ENCODE measurements at places on chromosomes 13 and 19.

DNA sequence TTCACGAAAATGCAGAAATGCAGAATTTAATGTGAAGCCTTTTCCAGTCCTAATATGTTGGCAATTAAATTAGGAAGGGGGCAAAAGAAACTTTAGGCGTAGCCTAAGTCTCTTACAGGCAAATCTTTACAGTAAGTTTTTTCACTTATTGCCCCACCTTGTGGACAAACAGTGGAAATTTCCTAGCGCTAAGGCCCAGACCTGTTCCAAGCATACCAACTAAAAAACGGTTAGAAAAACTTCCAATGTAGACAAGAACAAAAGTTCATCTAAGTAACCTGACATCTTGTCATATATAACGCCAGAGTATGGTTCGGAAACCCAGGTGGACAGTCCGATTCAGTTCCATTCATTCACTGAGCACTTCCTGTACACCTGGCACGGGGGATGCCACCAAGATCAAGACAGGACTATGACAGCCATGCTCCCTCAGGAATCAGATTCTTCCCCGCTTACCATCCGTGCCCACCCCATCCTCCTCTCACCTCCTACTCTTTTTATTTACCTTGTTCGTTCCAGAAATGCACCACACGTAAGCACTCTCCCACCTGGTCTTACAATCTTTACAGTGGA, 4.9 kb downstream of the ZAR1L start:
- no peak for DNase-seq

DNA sequence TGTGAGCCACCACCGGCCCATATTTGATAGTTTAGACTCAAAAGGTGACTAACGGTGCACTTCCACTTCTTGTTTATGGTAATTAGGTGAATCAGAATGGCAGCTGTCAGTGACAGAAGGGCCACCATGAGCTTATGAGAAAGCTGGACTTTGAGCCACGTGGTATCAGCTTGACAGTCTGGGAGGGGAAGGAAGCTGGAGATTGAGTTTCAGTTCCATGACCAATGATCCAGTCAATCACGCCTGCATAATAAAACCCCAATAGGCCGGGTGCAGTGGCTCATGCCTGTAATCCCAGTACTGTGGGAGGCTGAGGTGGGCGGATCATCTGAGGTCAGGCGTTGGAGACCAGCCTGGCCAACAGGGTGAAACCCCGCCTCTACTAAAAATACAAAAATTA, 8.2 kb downstream of the EID2B start:
- DNase-seq, result no peak

DNA sequence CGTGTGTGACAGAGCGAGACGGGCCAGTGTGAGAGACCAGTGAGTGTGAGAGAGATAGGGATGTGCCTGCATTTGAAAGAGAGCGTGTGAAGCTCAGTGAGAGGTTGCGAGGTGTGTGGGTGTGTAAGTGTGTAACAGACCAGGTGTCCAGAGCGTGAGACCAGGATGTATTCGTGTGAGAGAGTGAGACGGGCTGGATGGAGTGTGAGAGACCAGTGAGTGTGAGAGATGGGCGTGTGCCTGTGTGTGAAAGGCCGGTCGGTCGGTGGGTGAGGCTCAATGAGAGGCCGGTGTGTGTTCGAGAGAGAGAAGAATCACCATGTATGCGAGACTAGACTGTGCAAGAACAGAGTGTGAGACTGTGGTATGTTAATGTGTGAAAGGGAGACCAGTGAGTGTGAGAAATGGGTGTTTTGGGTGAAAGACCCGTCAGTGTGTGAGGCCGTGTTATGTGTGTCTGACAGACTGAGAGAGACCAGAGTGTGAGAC, 679 bp downstream of the ZNF471 start:
- no peak for DNase-seq

DNA sequence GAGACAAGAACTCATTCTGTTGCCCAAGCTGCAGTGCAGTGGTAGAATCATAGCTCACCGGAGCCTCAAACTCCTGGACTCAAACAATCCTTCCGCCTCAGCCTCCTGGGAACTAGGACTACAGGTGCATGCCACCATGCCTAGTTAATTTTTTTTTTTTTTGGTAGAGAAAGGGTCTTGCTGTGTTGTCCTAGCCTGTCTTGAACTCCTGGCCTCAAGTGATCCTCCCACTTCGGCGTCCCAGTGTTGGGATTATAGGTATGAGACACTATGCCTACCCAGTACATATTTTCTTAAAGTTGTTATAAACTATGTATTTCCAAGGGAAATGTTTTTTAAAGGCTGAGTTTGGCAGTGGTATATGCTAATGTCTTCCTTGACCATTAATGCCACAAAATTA, 412.6 kb downstream of the KLF12 start:
- no peak for DNase-seq

- no peak for DNase-seq
These were observed 21.8 kb upstream of the ZNF30 start for GRCh38 chr19:34904664-34905527.

Measured in NCI-H2081 treated with DMSO at 0.1 percent for 48 hours (cell line).